Activated CD4-positive, alpha-beta T cell treated with anti-CD3 and anti-CD28 coated beads for 36 hours (primary cell): ENCODE measurements at places on chromosomes 1 and 21. TPM values are rescaled to one million over a fixed set of nuclear protein-coding genes. Genes with fewer than 3 reads are reported as not detected.

- no peak for DNase-seq
- no peak overlapping the region for H3K27ac ChIP-seq
- no peaks in the 10 kb centered on the region for H3K4me1 ChIP-seq
- H3K36me3 ChIP-seq = no peaks in the 10 kb centered on the region
These were observed 104.6 kb upstream of the ZC3H11B start for GRCh38 chr1:219717536-219717935.

- H3K4me3 ChIP-seq = no peak overlapping the region
- H3K4me1 ChIP-seq = no peaks in the 10 kb centered on the region
- H3K27me3 ChIP-seq = peaks cover 10% of the 10 kb centered on the region
- H3K27ac ChIP-seq = no peak overlapping the region
- H3K36me3 ChIP-seq = no peaks in the 10 kb centered on the region
These were observed 309.5 kb downstream of the ASTN1 start for GRCh38 chr1:176854758-176855745.

DNA sequence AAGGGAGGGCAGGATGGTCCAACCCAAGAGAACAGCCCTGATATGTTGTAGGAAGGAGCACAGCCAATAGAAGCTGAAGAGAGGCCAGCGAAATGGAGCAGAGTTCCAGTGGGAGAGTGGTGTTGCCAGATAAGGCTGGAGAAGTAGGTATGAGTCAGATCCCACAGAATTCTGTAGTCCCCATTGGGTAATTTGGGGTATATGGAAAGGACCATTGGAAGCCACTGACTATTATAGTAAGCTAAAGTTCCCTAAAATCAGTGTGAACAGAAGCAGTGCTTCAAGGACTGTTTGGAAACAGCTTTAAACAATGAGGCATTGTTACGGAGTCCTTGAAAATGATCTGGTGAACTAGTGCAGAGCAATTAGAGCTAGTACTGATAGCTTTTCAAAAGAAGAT, 63.0 kb downstream of the DISP1 start:
- peaks cover 25% of the 10 kb centered on the region for H3K4me1 ChIP-seq
- no peak for DNase-seq
- no peak overlapping the region for H3K4me3 ChIP-seq
- no peak overlapping the region for H3K27ac ChIP-seq

PGBD5 gene
- 0.11 TPM for total RNA-seq

DNA sequence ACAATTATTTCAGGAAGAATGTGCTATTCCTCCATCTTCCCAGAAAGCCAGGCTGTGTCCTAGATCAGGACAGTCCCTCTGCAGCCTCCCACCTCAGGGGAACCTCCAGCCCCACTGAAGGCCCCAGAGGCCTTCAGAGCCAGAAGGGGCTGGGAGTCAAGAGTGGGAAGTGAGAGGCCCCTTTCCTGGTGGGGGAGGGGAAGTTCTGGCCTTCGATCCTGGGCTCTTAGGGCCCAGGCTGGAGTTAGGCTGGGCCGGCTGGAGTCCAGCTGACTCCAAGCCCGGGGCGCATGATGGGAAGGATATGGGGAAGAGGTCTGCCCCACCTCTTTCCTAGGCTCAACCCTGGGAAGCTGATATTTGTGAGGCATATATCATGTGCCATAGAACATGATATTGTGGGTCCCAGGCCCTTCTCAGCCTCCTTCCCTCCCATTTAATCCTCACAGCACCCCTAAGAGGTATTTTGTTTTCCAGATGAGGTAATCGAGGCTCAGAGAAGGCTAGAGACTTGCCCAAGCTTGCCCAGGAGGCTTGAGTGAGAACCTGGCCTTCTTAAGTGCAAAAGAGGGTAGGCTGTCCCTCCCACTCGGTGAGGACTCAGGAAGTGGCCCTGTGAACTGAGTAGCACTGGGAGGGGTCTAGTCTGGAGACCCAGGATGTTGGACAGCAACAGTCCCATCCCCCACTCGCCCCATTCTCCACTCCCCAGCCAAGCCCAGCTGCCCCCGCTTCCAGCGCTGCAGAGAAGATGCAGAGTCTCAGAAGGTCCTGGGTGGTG, 18.6 kb upstream of the HSPG2 start:
- no peak overlapping the region for H3K4me3 ChIP-seq
- H3K4me1 ChIP-seq = peaks cover 27% of the 10 kb centered on the region
- no peak overlapping the region for H3K27ac ChIP-seq
- H3K27me3 ChIP-seq = no peaks in the 10 kb centered on the region
- no peaks in the 10 kb centered on the region for H3K36me3 ChIP-seq

GRCh38 chr21:35071347-35071746, 22.2 kb upstream of the RUNX1 start:
- no peak overlapping the region for H3K27ac ChIP-seq
- peaks cover 2% of the 10 kb centered on the region for H3K27me3 ChIP-seq
- DNase-seq = no peak

DNA sequence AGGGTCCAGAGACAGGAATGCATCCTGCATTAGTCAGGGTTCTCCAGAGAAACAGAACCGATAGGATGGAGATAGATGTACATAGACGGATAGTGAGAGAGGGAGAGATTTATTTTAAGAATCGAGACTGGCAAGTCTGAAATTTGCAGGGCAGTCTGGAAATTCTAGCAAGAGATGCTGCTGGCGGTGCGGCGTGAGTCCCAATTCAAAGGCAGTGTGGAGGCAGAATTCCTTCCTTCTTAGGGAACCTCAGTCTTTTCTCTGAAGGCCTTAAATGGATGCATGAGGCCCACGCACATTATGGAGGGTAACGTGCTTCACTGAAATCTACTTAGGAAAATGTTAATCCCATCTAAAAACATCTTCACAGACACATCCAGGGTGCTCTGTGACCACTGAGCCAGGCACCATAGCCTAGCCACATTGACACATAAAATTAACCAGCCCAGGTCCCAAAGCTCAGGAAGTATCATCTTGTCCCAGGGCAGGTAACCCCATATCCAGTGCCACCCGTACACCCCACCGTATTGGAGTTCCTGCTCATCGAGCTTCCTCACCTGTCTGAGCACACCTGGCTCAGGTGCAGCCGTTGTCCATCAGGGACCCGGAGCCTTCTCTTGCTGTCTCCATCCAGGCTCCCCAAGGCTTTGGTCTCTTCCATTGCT, 9.7 kb upstream of the PKNOX1 start:
- H3K27me3 ChIP-seq = no peaks in the 10 kb centered on the region
- no peaks in the 10 kb centered on the region for H3K36me3 ChIP-seq
- no peak overlapping the region for H3K4me3 ChIP-seq

LEMD1 gene
- total RNA-seq = 0.66 TPM

PLA2G4A gene
- total RNA-seq = 0.53 TPM

ANGPTL3 gene
- not detected for total RNA-seq

GRCh38 chr1:2385606-2386280, 5.6 kb downstream of the MORN1 start:
- no peak overlapping the region for H3K27ac ChIP-seq
- no peaks in the 10 kb centered on the region for H3K27me3 ChIP-seq
- DNase-seq = no peak

DNA sequence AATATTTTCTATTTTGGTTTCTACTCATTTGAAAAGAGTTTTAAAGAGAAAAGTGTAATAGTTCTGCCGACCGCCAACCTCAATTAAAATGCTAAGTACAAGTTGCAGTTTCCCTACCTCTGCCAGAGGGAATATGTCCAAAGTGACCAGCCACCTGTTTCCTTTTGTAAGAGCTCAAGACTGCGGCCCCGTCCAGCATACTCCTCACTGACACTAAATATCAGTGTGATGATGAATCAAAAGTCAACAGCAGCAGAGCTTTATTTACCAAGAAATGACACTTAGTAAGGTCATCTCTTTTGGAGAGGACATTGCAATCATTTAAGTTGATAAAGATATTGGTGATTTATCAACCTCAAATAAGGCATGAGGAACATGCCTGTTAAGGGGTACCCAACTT, 57.4 kb upstream of the NRIP1 start:
- H3K4me3 ChIP-seq = no peak overlapping the region
- DNase-seq = no peak
- H3K27me3 ChIP-seq = peaks cover 5% of the 10 kb centered on the region
- H3K27ac ChIP-seq = no peak overlapping the region

GRCh38 chr1:67644566-67644965, 40.4 kb upstream of the GADD45A start:
- no peaks in the 10 kb centered on the region for H3K27me3 ChIP-seq
- no peaks in the 10 kb centered on the region for H3K36me3 ChIP-seq
- no peak for DNase-seq

SPSB1 gene
- total RNA-seq = 6.8 TPM

CYP4Z1 gene
- not detected for total RNA-seq

GRCh38 chr1:16196874-16197273, 15.6 kb downstream of the ARHGEF19 start:
- no peaks in the 10 kb centered on the region for H3K27me3 ChIP-seq
- peaks cover 2% of the 10 kb centered on the region for H3K36me3 ChIP-seq
- H3K4me3 ChIP-seq = no peak overlapping the region
- DNase-seq = no peak
- peaks cover 6% of the 10 kb centered on the region for H3K4me1 ChIP-seq

- no peaks in the 10 kb centered on the region for H3K36me3 ChIP-seq
- no peaks in the 10 kb centered on the region for H3K4me1 ChIP-seq
- H3K27me3 ChIP-seq = no peaks in the 10 kb centered on the region
- H3K4me3 ChIP-seq = no peak overlapping the region
These were observed 40.4 kb downstream of the TRIM11 start for GRCh38 chr1:228366062-228366865.

UTP25 gene
- total RNA-seq = 9.4 TPM

FCER1G gene
- total RNA-seq = 0.98 TPM
